Stimulated activated CD8-positive, alpha-beta memory T cell treated with anti-CD3 and anti-CD28 coated beads, Interleukin-15, amount 100 ng/mL, for 24 hours (primary cell): ENCODE measurements at places on chromosomes 4 and X.

DNA sequence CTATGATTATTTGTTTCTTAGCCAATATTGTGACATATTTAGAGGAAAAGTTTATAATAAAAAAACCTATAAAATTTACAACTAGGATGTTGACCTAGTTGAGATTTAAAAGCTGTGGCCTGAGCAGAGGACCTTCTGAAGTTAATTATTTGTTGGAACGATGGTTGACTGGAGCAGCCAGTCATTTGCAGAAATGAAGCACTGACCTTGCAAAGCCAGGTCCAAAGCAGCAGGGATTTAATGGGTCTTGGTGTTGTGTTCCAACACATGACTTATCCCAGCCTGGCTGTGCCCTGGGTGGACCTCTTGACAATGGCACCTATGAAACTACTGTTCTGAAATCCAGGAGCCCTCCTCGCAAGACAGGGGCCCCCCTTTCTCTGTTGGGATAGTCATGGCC, 235.2 kb downstream of the FRAS1 start:
- DNase-seq = no peak

- DNase-seq = no peak
Observed at GRCh38 chr4:16048619-16049419, 35.0 kb downstream of the PROM1 start.

DNA sequence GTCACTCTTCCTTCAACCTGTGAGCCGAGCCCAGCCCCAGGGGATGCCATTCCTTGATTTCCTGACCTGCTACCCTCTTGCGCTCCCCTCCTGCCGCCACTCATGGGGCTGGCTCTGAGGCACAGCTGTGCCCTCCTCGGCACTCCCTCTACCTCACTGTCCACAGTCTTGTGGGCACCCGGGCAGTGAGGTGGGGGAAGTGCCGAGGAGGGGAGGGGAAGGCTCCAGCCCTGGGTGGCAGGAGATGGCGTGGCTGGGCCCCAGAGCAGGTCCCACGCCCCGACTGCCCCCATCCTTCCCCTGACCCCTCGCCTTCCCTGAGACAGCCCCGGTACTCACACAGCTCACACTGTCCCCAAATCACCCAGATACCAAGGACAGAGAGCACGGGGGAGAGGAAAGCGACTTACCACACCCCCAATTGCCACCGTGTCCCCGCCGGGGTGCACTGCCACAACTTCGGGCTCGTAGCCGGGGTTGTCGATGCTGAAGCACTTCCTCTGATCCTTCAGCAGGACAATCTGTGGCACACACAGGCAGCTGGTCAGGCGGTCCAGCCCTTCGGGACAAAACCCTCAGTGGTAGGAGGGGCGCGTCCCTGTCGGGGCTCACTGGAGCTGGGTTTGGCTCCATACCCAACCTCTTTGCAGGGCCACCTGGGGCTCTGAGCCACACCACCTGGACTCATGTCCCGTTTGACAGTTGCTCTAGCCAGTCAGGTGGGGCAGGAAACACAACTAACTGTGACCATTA, 37.9 kb downstream of the WDR1 start:
- DNase-seq = no peak

DNA sequence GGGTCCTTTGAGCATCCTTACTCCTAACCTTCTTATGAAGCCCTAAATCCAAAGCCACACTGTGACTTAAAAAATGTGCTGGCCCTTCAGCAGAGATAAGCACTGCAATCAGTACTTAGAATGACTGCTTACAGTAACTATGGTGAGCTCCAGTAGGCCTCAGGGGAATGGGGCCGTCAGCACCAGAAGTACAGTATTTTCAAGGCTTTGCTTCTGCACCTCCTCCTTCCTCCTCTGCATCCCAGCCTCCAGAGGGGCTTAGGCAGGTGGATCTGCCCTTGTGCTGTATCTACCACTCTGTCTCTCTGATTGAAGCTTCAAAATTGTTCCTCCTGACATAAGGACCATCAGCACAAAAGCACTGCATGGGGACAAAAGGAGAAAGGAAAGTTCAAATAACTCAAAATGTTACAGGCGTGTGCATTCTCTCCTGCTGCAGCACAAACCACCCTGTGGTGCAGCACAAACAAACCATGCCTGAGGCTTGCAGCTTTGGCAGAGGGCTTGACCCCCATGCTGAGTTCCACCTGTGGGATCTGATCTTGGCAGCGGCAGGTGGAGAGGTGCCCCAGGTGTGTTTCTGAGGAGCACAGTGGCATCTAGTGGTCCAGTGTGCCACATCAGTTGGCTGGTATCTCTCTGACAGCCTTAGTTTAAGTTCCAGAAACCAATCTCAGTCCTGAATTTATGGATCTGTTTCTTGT, 164.7 kb downstream of the SOWAHB start:
- DNase-seq = no peak

DNA sequence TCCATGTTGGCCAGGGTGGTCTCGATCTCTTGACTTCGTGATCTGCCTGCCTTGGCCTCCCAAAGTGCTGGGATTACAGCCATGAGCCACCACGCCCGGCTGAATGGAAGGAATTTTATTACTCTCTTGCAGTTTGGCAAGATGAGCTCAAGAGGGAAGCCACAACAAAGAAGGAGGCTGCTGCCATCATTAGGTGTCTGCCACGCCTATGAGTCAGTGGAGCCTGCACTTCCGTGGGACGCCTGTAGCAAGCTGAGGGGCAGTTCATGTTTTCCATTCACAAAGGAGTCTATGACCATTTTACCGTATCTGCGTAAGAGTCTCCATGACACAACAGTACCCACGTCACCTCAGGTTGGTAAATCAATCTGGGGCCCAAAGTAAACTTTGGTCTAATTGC, 51.2 kb upstream of the CHRNA9 start:
- DNase-seq = no peak

DNA sequence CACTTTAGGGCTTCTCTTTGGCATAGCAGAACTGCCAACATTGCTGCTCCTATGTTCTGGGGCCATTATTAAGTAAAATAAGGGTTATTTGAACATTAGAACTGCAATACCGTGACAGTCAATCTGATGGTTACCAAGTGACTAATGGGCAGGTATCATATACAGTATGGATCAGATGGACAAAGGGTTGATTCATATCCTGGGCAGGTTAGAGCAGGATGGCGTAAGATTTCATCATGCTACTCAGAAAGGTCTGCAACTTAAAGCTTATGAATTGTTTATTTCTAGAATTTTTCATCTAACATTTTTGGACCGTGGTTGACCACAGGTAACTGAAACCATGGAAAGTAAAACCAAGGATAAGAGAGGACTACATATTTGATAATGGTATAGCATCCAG, 40.9 kb downstream of the BRCC3 start:
- no peak for DNase-seq

- DNase-seq = no peak
Observed at GRCh38 chr4:78766026-78766425, 10.1 kb upstream of the BMP2K start.

GRCh38 chr4:152577708-152578396, 42.0 kb upstream of the FBXW7 start:
- DNase-seq = no peak

GRCh38 chr4:185381288-185382196, 14.2 kb downstream of the LRP2BP start:
- no peak for DNase-seq

DNA sequence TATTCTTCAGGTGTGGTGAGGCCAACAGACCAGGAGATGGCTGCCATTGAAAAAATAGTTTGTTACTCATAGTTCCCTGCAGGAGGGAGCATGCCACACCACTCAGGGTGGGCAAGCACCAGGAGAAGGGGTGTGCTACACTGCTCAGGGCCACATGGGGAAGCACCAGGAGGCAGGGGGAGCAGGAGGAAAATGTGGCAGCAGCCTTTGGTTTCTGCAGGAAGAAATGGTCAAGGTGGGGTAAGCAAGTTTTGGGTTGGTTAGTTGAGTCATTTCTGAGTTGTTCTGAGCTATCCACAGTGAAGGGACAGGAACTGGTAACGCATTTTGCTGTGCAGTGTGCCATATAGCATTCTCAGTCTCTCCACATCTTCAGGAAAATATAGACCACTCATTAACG, 23.8 kb downstream of the FGFBP1 start:
- DNase-seq = no peak

DNA sequence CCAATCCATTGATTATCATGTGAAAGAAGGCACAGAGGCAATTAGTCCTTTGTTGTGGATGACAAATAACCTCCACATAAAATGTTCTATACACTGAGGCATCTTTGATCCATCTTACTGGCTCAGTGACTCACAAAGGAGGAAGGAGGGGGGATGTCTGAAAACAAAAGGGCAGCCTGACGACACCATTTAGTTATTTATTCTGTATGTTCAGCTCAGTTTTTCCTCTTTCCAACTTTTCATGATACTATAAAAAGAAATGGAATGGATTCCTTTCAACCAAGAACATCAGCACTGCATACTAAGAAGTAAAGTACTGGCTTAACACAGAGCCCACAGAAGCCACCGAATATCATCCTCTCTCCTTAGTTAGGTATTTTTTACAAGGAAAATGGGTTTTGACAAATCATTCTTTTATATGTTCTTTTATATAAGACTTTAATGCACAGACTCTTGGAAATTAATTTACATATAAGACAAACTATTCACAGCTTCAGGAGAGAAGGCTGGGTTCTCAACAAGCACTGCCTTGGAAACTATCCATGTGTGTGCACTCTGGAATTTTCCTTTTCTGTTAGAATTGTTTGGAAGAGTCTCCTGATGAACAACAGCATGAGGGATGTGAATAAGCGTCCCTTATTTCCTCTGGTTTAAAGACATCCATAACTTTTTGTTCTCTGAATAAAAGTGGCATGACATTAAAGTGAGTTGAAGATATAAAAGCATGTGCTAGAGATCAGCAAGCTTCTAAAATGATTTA, 135.6 kb downstream of the TSPAN5 start:
- no peak for DNase-seq

- no peak for DNase-seq
Observed at GRCh38 chr4:101707596-101707995, 82.9 kb upstream of the BANK1 start.

- no peak for DNase-seq
Observed at GRCh38 chr4:41175794-41176193, 38.5 kb downstream of the APBB2 start.

DNA sequence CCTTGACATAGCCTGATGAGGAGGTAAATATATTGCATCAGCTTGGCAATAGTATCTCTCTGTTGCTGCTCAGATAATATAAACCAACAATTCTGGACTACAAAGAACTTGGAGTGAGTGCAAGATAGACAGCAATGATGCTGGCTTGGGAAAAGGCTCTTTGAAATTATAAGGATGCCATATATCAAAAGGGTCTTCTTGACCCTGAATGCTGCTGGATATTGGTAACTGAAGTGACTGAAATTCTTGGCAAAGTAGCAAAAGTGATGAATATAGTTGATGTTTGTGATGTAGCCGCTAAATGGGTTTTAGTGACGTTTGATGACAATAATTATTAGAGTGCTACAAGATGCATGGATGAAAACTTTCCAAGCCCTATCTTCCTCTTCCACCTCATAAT, 1391.6 kb downstream of the ADGRL3 start:
- no peak for DNase-seq

DNA sequence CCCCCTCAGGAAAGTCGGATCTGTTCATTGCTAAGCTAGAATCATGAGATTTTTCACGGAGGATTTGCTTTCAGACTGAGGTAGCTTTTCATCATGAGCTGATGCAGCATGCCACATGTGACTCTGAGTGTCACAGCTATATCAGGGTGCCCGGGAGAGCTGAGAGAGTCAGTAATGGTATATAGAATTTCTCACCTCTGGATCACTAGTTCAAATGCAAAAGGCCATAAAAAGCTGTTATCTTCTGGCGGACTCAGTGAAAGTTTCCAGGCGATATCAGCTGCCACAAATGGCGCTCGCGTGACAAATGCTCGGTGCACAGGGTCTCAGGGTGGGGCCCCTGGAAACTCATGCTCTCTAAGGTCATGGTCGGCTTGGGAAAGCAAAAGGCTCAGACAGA, 150.1 kb downstream of the DHX15 start:
- no peak for DNase-seq

GRCh38 chr4:147526272-147526654, 45.4 kb downstream of the EDNRA start:
- DNase-seq = no peak

DNA sequence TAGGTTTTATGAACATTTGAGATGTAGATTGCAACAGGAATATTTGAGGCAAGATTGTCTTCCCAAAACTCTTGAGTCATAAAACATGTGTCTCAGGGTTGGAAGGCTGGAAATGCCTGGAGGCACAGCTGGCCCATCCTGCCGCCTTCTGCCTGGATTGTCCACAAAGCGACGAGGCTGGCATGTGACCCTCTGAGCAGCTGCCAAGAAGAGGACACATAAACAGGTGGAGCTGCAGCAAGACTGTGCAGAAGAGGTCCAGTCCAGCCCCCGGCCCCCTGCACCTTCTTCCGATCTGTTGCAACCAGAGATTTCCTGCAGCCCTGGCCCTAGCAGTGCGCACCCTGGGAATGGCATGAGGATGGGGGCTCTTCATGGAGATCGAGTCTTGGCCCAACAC, 101.9 kb upstream of the BCOR start:
- no peak for DNase-seq

DNA sequence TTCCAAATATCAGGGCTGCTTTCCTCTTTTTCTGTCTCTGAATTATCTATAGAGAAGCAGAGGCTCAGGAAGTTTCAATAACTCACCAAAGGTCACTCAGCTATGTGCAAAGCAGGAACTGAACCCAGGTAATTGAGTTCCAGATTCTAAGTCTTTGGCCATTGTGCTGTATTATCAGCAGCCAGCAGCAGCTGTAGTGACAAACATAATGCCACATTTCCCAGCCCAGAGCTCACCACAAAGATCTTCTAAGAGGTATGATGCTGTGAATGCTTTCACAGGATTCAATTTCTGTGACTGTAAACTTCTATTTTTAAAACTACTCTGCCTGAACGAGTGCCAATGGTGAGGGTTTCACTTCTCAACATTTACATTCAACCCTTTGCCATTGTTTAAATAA, 56.4 kb downstream of the SPOCK3 start:
- no peak for DNase-seq

DNA sequence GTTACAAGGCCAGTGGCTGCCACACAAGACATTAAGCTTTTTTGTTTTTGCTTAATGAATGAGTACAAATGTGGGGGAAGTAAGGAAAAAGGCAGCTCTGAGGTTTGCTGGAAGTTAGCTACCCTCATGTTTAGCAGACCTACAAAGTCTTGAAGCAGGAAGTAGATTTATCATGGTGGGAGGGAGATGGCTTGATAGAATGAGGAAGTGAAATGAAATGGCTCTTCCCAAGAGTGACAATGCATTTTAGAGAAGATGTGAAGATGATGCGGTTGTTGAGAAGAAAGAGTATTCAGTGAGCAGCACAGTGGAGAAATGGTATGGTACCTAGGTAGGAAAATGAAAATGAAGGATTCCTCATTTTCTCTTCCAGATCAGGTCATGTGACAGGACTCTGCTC, 108.0 kb downstream of the SLIT2 start:
- DNase-seq = no peak

DNA sequence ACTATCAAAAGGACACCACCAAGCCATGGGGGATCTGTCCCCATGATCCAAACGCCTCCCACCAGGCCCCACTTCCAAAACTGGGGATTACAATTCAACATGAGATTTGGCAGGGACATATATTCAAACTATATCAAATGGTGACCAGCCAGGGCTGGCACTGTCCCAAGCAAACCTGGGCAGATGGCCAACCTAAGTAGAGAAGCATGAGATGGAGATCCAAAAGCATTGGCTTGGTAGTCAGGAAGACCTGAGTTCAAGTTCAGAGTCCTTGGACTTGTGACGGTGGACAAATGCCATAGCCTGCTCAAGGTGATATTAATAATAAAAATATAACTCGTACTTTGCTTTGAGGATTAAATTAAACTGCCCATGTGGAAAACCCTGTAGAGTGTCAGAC, 79.2 kb upstream of the HS3ST1 start:
- DNase-seq = no peak
